ENCODE measurements at places on chromosomes 1 and 21.
A peak's percentile ranks its signal among the peaks of the same experiment; 100 is the strongest.

GRCh38 chr1:78003070-78003746 is 1.5 kb upstream of the DNAJB4 start:
- DNase-seq, result no peak

DNA sequence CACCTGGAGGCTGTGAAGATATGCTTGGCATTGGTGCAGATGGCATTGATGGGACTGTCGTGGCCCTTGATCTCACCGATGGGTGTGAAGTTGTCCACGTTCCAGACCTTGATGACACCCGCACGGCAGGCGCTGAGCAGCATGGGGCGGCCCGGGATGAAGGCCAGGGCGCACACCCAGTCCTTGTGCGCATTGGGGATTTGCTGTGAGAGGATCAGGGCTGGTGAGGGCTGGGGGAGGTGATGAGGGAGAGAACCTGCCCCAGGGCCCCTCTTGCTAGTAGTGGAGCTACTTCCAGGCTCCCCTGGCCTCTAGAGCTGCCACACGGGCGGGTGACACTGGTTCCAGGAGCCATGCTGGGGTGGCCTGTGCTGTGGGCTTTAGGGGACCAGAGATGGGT is 48.8 kb downstream of the KIF21B start:
- no peak for DNase-seq

GRCh38 chr1:91704746-91705145 is 181.2 kb downstream of the TGFBR3 start:
- DNase-seq, result no peak

DNA sequence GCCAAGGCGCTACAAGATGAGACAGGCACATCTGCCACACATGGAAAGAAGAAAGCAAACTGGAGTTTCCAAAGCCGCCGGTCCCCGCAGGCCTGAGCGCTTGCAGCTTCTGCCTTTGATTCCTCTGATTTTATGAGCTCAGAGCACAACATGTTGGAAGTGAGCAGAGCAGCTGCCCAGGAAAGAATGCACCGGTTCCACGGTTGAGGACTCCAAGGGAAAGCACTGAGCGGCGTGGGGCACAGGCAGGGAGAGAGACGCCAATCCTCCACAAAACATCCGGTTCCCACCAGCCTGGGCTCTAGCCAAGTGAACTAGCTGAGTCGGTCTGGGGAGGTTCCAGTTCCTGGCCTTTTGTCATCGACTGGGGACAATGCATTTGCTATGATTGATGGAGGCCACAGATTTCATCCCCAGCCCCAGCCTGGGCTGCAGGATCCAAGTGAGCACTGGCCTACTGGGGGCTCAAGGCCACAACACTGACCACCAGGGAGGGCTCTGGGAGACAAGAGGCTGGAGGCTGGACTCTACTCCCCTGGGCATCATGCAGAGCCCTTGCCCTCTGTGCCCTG is 253.1 kb upstream of the IRF2BP2 start:
- no peak for DNase-seq

- no peak for DNase-seq
Observed at GRCh38 chr21:14356746-14357145, 26.2 kb downstream of the HSPA13 start.

DNA sequence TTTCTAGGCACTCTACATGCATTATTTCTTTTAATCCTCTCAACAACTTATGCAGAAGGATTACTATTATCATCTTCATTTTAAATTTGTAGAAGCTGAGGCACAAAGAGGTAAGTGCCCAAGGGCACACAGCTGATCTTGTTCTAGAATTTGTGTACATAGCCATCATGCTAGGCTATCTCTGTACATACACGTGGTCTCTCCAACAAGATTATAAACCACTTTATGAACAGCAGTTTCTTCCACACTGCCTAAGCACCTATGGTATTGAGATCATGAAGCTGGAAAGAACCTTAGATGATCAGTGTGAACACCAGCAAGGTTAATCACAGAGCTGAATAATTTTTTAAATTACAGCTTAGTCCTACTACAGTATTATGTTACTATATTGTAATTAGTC is 28.9 kb downstream of the UCHL5 start:
- no peak for DNase-seq

GRCh38 chr1:52166996-52167753 is 25.3 kb downstream of the ZFYVE9 start:
- no peak for DNase-seq

GRCh38 chr1:23650344-23650990 is 41.1 kb upstream of the RPL11 start:
- DNase-seq, result no peak

GRCh38 chr1:3049164-3049563 is 19.8 kb upstream of the PRDM16 start:
- DNase-seq, result no peak

DNA sequence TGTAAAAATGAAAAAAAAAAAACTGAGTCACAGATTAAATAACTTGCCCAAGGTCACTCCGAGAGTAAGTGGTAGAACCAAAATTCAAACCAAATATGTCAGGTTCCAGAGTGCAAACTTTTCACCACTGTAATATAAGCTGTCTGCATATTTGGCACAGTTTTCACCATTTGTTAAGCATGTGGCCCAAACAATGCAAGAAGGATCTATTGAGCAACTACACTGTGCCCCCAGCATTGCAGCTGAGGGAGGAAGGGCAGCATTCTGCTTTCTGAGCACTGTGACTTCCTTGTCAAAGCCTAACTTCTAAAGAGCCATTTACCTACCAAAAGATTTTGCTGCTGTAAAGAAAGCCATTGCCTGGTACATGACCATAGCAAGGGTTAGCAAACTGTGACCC is 133.4 kb downstream of the SYT2 start:
- DNase-seq, result no peak

DNA sequence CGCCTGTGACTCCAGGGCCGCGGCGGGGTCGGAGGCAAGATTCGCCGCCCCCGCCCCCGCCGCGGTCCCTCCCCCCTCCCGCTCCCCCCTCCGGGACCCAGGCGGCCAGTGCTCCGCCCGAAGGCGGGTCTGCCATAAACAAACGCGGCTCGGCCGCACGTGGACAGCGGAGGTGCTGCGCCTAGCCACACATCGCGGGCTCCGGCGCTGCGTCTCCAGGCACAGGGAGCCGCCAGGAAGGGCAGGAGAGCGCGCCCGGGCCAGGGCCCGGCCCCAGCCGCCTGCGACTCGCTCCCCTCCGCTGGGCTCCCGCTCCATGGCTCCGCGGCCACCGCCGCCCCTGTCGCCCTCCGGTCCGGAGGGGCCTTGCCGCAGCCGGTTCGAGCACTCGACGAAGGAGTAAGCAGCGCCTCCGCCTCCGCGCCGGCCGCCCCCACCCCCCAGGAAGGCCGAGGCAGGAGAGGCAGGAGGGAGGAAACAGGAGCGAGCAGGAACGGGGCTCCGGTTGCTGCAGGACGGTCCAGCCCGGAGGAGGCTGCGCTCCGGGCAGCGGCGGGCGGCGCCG is at the start of gene SIM2:
SIM2 (plus strand) TSS at position 135 of the 565 bp plus-strand sequence. CDS start 632 bp downstream, outside the sequence.
- no peak for DNase-seq

- DNase-seq, result no peak
Observed at GRCh38 chr1:81549588-81550127, 251.1 kb upstream of the ADGRL2 start.

GRCh38 chr1:201538612-201539551 is at the start of gene NAV1:
TSS of gene NAV1 (plus strand) at chr1:201539127. CDS start at chr1:201622885, 83,758 bp downstream.
- no peak for DNase-seq

- DNase-seq, result no peak
Observed at GRCh38 chr1:199685369-199685768, 342.1 kb upstream of the NR5A2 start.

DNA sequence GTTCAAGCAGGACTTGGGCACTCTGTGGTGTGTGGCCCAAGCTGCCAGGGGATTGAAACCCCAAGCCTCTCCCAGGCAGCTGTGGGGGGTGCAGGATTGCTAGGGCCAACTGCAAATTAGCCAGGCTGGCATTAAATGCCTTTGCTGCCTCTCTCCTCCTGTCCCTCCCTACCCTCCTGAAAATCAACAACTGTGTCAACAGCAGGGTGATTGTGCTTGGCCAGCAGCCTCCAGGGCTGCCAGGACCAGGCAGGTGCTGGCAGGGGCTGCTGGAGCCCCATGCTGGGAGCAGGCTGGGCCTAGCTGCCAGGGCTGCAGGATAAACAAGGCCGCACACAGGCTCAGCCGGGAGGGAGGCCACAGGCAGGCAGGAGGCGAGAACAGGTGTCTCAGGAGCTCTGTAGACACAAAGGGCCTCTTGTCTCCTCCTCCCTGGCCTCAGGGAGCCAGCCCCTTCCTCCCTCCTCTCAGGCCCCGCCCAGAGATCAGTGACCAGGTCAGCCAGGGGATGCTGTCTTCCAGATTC is 11.4 kb downstream of the SOX13 start:
- DNase-seq, result no peak

GRCh38 chr1:24555591-24556413 is at the start of gene NCMAP:
TSS of gene NCMAP (plus strand) at chr1:24556087. CDS start at chr1:24595431, 39,344 bp downstream.
- peak; percentile 60 for DNase-seq

DNA sequence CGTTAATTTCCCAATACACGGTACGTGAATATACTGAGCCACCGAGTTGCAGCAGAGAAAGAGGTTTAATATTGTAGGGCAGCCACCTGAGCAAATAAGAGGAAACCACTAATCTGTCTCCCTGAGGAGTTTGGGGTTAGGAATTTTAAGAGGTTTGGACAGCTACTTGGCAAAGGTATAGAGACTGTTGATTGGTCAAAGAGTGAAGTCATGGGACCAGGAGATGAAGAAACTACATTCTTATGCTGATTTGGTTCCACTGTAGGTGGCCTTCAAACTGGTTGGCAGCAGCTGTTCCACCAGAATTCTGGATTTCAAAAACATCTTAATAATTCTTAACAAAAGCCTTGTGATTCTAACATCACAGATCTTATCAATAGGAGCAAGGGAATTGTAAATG is 485.4 kb upstream of the PRMT6 start:
- DNase-seq, result no peak

- DNase-seq, result no peak
Observed at GRCh38 chr21:20308586-20309315, 689.5 kb upstream of the NCAM2 start.

DNA sequence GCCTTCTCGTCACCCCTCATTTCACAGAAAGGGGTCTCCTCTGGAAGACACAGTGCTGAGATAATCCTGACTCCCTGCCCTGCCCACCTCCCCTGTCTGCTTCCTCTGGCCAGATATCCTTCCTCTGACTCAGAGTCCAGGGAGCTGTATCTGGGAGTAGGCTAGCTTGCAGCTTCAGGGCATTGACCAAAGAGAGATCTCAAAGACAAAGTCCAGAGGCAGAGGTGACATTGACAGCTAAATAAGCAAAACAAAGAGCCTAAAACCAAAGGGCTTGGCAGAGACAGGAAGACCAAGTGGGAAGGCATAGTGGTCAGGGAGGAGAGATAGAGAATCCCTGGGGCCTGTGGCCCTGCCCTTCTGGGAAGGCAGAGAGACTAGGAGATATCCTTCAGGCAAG is 64.9 kb downstream of the TNR start:
- DNase-seq, result no peak

GRCh38 chr1:30670240-30671060 is 52.9 kb downstream of the MATN1 start:
- DNase-seq, result no peak

DNA sequence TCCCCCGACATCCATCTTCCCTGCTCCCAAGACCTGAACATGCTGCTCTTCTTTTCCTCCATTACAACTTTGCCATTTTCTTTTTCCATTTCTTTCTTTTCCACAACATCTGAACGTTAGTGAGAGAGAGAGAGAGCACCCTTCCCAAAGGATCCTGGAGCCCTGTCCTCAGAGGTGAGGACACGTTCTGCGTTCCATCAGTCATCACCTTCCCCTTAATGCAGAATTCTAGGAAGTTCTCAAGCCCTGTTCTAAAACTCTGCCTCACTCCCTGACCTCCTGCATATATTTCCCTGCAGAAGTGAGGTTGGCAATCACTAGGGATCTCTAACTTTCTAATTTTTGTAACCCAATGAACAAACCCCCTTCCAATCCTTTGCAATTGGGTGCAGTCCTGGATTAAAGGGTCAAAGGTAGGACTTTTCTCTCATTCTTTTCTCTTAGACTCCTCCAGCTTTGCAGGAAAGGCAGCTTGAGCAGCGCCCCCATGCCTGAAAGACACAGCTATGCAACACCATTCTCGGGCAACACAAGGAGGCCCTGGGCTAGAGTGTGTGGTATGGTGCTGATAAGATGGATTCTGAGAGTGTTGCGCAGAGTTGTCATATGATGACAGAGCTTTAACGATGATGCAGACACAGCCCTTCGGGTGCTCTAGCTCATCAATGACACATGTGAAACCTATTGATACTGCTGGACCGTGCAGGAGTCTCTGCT is 59.2 kb upstream of the TNR start:
- no peak for DNase-seq

DNA sequence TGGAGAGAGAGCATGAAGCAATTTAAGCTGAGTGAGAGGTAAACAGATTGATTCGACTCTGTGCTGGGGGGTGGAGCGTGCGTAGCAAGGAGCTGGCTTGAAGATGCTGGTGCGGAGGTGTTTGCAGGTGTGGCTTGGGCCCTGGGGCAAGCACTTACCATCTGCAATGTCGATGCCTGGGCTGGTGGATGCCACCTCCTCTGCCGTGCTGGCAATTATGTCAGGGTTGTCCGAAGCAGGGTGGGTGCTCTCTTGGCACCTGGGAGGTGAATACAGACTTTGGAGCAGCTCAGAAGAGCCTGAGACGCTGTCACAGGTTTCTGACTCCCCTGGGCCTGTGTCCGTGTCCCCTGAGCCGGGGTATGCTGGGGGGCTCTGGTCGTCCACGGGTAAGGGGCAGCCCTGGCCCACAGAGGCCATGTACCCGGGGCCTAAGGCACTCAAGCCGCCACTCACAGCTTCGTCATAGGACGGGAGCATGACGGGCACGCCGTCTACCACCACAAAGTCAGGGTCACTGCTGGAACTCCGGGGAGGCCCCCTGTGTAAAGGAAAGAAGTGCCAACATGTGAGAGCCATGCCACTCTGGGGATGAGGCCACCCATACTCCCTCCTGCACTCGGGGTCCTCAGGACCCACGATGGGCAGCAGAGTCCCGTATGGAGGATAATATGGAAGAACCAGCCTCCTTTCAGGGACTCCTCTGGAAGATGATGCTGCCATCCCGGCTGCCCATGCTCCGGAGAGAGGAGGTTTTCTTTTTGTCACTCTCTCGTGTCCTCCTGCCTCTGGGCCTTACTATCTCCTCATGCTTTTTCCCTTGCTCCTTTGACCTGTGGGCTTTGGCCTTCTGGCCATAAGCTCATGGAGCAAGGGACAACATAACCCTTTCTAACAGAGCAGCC is 80.3 kb upstream of the TLR5 start:
- no peak for DNase-seq

DNA sequence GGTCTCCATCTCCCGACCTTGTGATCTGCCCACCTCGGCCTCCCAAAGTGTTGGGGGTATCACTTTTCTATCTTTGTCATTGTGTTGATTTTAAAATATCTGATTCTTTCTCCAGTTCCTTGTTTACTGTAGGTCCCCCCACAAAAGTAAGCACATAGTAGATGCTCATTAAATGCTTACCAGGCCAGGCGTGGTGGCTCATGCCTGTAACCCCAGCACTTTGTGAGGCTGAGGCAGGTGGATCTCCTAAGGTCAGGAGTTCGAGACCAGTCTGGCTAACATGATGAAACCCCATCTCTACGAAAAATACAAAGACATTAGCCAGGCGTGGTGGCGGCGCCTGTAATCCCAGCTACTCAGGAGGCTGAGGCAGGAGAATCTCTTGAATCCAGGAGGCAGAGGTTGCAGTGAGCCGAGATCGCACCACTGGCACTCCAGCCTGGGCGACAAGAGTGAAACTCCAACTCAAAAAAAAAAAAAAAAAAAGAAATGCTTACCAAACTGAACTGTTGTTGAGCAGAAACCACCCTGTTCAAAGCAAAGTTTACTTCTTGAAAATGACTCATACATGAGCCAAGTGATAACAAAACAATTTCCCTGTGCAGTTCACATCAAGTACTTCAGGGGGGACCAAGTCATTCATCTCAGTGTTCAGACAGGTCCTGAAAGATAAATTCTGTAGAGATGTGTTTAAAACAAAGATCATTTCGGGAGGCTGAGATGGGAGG is 24.3 kb upstream of the NID1 start:
- DNase-seq, result no peak

- no peak for DNase-seq
Observed at GRCh38 chr1:63643517-63643916, 50.3 kb downstream of the PGM1 start.
